ENCODE measurements at places on chromosomes 5 and 9.

GRCh38 chr5:62714296-62714695 lies 135.7 kb downstream of the LRRC70 start:
- no peak for DNase-seq

GRCh38 chr9:125436613-125437443 lies 175.2 kb downstream of the GAPVD1 start:
- no peak for DNase-seq

GRCh38 chr5:100890461-100891008 lies 12.5 kb downstream of the ST8SIA4 start:
- no peak for DNase-seq

- no peak for DNase-seq
Observed at GRCh38 chr5:58486290-58486689, 4.9 kb upstream of the GAPT start.

Data from CD4-positive, alpha-beta T cell treated with Interleukin-6 at 100 ng/mL for 8 hours (primary cell).